ENCODE measurements at places on chromosomes 5 and 9. TPM values are rescaled to one million over a fixed set of nuclear protein-coding genes. Genes with fewer than 3 reads are reported as not detected.

DNA sequence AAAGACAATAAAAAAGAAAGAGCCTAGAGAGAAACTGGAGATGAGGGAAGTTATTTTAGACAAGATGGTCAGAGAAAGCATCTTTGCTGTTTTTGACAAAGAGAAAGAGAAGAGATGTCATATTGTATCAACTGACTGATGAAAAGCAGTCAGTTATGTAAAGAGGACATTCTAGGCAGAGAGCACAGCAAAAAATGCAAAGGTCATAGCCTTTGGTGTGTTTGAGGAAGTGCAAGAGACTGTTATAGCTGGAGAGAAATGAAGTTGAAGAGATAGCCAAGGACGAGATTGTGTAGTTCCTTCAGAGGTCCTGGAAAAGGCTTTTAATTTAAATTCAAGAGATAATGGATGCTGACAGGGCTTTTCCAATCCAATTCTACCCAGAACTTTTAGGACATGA lies 342.4 kb downstream of the RASEF start:
- no peak overlapping the region for H3K4me3 ChIP-seq
- H3K4me1 ChIP-seq, result 0 out of 2 replicates have a peak, but pooled peaks cover 8% of the 10 kb centered on the region
- no peak overlapping the region for H3K27ac ChIP-seq
- DNase-seq, result no peak

DNA sequence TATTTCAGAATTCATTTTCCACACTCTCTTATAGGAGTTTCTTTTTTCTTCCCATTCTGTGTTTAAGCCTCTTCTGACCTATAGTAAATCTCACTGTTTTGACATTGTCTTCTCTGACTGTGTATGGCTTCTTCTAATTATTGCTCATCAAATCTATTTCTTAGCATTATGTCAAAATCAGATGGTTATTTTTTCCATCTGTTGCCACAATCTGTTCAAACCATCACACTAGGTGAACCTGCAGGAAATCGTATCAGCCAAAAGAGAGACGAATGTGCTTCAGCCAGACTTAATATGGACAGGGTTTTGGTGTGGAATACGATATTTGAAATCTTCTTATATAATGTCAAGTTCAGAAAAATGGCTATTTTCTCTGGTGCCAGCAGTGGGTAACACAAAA lies 15.9 kb upstream of the SEMA4D start:
- no peak overlapping the region for H3K4me3 ChIP-seq
- no peaks in the 10 kb centered on the region for H3K27me3 ChIP-seq
- no peak overlapping the region for H3K27ac ChIP-seq

- H3K4me3 ChIP-seq, result no peak overlapping the region
- no peaks in the 10 kb centered on the region for H3K27me3 ChIP-seq
Observed at GRCh38 chr9:110148384-110148783, 59.6 kb downstream of the C9orf152 start.

DNA sequence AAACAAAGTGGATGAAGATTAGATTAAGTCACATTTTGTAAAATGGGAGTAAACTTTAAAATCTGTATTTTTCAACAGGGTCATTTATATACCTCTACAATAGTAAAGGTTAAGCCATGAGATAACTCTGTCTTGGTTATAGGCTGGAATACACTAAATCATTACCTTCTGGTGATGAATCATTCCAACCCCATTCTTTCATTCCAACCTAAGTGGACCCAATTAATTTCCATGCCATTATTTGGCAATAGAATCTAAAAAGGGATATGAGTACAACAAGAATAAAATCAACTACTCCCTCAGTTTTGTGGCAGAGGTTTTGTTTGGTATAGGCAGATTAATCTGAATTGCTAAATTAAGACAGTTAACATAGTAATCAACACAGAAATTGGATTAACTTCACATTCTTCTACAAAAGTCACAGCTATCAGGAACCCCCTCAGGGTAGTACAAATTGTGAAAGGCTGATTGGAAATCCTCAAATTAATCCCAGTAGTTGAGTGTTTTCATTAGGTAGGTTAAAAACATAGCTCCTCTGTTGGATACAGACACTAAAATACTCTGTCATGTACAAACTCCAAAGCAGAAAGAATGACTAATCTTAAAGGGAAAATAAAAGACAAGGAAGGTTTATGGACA lies 54.2 kb downstream of the ELAVL2 start:
- H3K4me3 ChIP-seq, result no peak overlapping the region
- no peak for DNase-seq
- peaks cover 97% of the 10 kb centered on the region for H3K4me1 ChIP-seq
- H3K36me3 ChIP-seq, result no peaks in the 10 kb centered on the region

DNA sequence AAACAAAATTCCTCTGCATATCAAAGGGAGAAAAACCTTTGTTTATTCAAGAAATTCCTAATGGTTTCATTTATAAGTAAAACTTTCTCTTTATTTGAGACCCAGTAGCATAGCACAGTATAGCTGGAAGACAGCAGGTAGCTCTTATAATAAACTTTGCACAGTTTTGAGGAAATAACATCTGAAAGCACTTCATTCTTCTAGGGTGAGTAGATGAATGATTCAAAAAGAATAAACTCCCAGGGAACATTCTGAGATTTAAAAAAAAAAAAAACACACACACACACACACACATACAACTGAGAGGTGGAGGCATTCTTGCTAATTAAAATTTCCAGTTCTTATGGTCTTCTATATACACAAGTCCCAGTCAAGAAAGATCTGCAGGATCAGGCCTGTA lies 197.3 kb downstream of the BNC2 start:
- DNase-seq, result no peak
- H3K36me3 ChIP-seq, result no peaks in the 10 kb centered on the region
- H3K4me3 ChIP-seq, result no peak overlapping the region
- 0 out of 2 replicates have a peak, but pooled peaks cover 3% of the 10 kb centered on the region for H3K4me1 ChIP-seq

GRCh38 chr9:107782381-107782780 lies 292.8 kb upstream of the KLF4 start:
- H3K27ac ChIP-seq, result no peak overlapping the region
- no peak for DNase-seq
- peaks cover 9% of the 10 kb centered on the region for H3K4me1 ChIP-seq
- H3K4me3 ChIP-seq, result no peak overlapping the region
- H3K36me3 ChIP-seq, result no peaks in the 10 kb centered on the region

GRCh38 chr5:97071101-97071500 lies 71.3 kb downstream of the LIX1 start:
- peaks cover 12% of the 10 kb centered on the region for H3K4me1 ChIP-seq
- no peaks in the 10 kb centered on the region for H3K36me3 ChIP-seq
- no peak overlapping the region for H3K4me3 ChIP-seq
- H3K27me3 ChIP-seq, result no peaks in the 10 kb centered on the region
- H3K27ac ChIP-seq, result no peak overlapping the region

- H3K4me1 ChIP-seq, result peaks cover 6% of the 10 kb centered on the region
- peak overlapping the region; percentile 98 for H3K27ac ChIP-seq
- DNase-seq, result no peak
- peak overlapping the region; percentile 91 for H3K4me3 ChIP-seq
- peaks cover 43% of the 10 kb centered on the region for H3K36me3 ChIP-seq
- no peaks in the 10 kb centered on the region for H3K27me3 ChIP-seq
Observed at GRCh38 chr5:138574744-138575193, 432 bp downstream of the HSPA9 start.

GRCh38 chr5:52800394-52801213 lies 12.9 kb downstream of the ITGA1 start:
- H3K27me3 ChIP-seq, result no peaks in the 10 kb centered on the region
- H3K4me1 ChIP-seq, result peaks cover 54% of the 10 kb centered on the region
- no peaks in the 10 kb centered on the region for H3K36me3 ChIP-seq
- peak overlapping the region; percentile 72 for H3K4me3 ChIP-seq

DNA sequence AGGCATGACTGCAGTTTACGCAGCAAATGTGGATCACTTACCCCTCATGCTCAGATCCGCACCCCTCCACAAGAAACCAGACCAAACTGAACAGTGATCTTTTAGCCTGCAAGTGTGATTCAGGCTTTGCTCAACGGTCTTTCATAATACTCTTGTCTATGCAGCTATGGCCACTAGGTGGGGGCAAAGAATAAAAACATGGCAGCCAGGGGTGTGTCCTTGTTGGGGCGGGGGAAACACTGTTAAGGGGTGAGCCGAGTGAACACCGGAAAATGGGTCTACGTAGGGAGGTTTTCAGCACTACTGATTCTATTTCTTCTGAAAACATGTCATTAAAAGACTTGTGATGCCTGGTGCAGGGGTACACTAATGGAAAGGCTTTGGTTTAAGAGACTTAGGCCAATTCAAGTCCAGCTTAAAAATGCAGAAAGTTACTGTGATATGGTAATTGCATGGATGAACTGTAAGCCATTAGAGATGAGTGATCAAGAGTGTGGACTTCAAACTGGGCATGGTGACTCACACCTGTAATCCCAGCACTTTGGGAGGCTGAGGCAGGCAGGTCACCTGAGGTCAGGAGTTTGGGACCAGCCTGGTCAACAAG lies 49.9 kb upstream of the GPR151 start:
- peak; percentile 90 for DNase-seq
- H3K27ac ChIP-seq, result no peak overlapping the region
- peaks cover 12% of the 10 kb centered on the region for H3K4me1 ChIP-seq
- H3K4me3 ChIP-seq, result no peak overlapping the region
- no peaks in the 10 kb centered on the region for H3K36me3 ChIP-seq
- H3K27me3 ChIP-seq, result no peaks in the 10 kb centered on the region

DNA sequence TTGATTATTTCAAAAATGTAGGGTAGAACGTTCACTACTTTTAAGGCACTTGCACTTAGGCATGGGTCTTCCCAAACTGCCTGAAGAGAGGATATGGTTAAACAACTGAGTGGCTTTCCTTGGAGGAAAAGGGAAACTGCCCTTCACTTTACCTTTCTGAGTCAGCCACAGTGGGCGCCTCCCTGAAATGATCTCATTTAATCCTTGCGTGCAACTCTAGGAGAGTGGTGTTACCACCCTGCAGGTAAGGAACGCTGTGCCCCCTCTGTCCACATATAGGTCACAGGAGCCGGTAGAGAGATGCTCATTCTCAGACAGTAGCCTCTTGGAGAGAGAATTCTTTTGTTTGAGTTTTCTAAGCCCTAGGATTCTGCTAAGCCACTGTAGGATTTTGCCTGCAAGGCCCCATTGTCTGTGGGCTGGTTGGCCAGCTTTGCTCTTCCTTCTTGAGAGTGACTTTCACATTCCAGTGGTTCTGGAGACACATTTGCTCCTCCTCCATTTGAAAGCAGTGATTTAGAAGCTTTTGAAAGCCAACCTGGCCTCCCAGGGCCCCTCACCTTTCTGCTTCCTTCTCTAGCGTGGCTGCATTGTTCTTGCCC lies 110.3 kb upstream of the CTSL start:
- peaks cover 6% of the 10 kb centered on the region for H3K4me1 ChIP-seq
- DNase-seq, result no peak
- H3K27me3 ChIP-seq, result no peaks in the 10 kb centered on the region
- no peak overlapping the region for H3K27ac ChIP-seq

- DNase-seq, result peak; percentile 62
- H3K27me3 ChIP-seq, result no peaks in the 10 kb centered on the region
- H3K4me3 ChIP-seq, result no peak overlapping the region
- no peaks in the 10 kb centered on the region for H3K4me1 ChIP-seq
Observed at GRCh38 chr5:43227655-43228054, 35.6 kb downstream of the NIM1K start.

- no peaks in the 10 kb centered on the region for H3K36me3 ChIP-seq
- no peaks in the 10 kb centered on the region for H3K27me3 ChIP-seq
- H3K27ac ChIP-seq, result no peak overlapping the region
- H3K4me1 ChIP-seq, result peaks cover 5% of the 10 kb centered on the region
Observed at GRCh38 chr9:123599781-123600180, 243.8 kb downstream of the CRB2 start.

- H3K27ac ChIP-seq, result no peak overlapping the region
- no peaks in the 10 kb centered on the region for H3K4me1 ChIP-seq
- no peaks in the 10 kb centered on the region for H3K27me3 ChIP-seq
- H3K36me3 ChIP-seq, result no peaks in the 10 kb centered on the region
- DNase-seq, result no peak
- H3K4me3 ChIP-seq, result no peak overlapping the region
Observed at GRCh38 chr9:93676310-93677047, 100.1 kb downstream of the PHF2 start.

DNA sequence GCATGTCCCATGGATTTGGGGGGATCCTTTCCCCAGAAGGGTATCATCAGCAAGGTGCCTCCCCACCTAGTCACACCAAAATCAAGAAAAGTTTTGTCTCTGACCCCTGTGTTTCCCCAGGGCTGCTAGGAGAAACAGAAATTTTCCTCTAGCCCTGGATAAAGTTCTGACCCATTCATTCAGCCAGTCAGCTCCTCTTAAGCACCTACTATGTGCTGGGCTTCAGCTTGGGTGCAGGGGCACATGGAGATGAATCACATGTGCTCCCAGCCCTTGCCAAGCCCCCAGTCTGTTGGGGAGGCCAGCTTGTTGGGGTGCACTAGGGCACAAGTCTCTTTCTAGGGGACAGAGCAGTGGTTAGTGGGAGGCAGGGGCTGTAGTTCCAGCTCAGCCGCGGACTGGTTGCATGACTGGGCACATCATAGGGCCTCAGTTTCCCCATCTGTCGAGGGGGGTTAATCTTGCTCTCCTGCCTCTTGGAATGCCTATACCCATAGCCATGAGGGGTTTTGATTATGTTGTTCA lies 3.9 kb downstream of the DAB2IP start:
- no peak overlapping the region for H3K4me3 ChIP-seq
- H3K36me3 ChIP-seq, result no peaks in the 10 kb centered on the region
- peaks cover 7% of the 10 kb centered on the region for H3K27me3 ChIP-seq
- peaks cover 17% of the 10 kb centered on the region for H3K4me1 ChIP-seq

DNA sequence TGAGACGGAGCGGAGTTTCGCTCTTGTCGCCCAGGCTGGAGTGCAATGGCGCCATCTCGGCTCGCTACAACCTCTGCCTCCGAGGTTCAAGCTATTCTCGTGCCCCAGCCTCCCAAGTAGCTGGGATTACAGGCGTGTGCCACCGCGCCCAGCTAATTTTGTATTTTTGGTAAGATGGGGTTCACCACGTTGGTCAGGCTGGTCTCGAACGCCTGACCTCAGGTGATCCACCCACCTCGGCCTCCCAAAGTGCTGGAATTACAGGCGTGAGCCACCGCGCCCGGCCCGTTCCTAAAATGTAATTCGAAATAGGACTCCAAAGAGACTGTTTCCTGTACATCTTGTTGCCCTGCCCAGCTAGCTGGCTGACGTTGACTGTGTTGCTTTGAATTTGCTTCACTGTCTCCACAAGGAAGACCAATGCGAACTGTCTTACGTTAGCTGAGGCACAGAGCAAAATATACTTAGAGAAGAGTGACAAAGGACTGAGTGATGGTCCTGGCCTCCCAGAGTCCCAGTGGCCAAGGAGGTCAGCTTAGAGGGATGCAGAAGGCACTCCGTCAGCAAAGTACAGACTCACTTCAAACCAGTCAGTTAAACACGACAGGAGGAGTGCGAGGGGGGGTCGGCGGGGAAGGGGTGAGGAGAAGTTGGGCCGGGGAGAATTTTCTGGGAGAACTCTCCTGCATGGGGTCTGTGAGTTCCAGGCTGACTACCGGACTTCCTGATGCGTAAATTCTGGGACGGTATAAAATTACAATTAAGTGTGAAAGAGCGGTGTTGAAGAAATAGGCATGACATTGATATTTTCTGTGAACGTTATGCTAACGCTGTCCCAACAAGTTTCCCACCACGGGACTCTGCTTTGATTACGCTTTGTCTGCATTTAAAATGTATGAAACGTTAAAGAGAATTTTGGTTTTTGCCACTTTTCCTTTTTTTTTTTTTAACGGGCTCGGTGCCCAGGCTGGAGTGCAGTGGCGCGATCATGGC lies 6.8 kb upstream of the TRIM41 start:
- DNase-seq, result peak; percentile 37
- H3K4me1 ChIP-seq, result peaks cover 3% of the 10 kb centered on the region
- peaks cover 12% of the 10 kb centered on the region for H3K27me3 ChIP-seq
- peak overlapping the region; percentile 63 for H3K4me3 ChIP-seq
- H3K36me3 ChIP-seq, result no peaks in the 10 kb centered on the region

The FIBCD1 gene
- total RNA-seq, result 15.5 TPM

The ABCA2 gene
- total RNA-seq, result 14.2 TPM

The DMRTA1 gene
- total RNA-seq, result 6.9 TPM

The CCDC183 gene
- 1.1 TPM for total RNA-seq

The TMC1 gene
- total RNA-seq, result 0.54 TPM

The FRRS1L gene
- total RNA-seq, result 0.78 TPM

The STK32A gene
- total RNA-seq, result 2.0 TPM

The CCL28 gene
- 3.4 TPM for total RNA-seq

The CCL19 gene
- total RNA-seq, result not detected
